Astrocyte of the spinal cord (primary cell): ENCODE measurements at places on chromosomes 2 and 18.

- no peak for DNase-seq
Measured at GRCh38 chr18:34976534-34976898, 64.7 kb upstream of the MAPRE2 start.

DNA sequence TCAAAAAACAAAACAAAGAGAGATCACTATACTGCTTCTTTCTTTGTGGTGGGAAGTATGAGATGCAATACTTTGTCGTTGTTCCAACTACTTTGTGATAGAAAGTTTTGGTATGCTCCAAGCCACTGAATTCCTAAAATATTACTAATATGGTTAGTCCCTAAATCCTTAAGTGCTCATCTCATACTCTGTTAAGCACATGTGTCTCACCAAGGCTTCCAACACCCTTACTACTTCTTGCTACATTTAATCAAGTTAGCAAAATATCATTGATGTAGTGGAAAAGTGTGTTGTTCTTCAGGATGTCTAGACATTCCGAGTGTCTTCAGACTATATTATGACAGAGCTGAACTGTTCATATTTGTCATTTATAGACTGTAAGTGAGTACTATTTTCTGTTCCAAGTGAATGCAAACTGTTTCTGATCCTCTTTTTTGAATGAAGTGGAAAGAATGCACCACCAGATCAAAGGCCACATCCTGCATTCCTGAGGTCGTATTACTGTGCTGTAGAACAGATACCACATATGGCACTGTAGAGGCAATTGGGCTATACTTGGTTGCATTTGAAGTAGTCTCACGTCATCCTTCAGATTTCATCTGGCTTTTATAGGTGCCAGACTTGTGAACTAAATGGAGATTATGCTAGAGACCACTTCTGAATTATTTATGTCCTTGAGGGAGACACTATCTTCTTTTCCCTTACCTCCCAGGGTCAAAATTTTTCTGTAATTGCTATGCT is 298.4 kb upstream of the ZNF521 start:
- peak; percentile 96 for DNase-seq

DNA sequence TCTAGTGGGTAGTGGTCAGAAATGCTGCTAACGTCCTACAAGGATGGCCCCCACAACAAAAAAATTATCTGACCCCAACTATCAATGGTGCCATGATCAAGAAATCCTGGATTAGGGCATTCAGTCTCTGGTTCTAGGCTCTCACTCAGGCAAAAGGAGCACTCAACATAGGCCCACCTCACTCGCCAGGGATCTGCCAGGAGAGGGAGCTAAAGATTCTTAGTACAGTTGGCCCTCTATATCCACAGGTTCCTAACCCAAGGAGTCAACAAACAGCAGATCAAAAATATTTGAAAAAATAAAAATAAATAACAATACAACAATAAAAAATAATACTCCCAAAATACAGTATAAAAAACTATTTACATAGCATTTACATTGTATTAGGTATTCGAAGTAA is 10.0 kb downstream of the SLC4A5 start:
- DNase-seq = peak; percentile 39

DNA sequence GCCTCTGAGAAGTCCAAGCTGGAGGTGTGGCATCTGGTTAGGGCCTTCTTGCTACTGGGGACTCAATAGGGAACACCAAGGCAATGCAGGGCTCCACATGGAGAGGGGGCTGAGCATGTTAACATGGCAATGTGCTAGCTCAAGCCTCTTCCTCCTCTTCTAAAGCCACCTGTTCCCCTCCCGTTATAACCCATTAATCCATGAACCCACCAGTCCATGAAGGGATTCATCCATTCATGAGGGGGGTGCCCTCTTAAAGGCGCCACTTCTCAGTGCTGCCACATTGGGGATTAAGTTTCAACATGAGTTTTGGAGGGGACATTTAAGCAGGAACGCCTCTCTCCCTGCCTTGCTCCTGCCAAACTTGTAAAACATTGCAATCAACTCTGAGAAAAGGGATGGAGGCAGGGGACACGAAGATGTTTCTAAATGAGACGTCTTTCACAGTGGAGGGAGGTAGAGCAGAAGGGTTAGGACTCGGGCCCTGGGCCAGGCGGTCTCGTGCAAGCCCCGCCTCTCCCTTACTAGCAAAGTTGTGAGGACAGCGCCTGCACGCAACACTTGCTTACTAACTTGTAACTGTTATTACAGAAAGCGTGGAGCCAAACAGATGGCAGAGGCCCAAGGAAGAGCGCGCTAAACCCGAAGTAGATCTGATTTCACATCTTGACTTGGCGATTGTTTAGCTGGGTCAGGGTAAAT is 118.2 kb upstream of the ZNF516 start:
- DNase-seq = no peak

DNA sequence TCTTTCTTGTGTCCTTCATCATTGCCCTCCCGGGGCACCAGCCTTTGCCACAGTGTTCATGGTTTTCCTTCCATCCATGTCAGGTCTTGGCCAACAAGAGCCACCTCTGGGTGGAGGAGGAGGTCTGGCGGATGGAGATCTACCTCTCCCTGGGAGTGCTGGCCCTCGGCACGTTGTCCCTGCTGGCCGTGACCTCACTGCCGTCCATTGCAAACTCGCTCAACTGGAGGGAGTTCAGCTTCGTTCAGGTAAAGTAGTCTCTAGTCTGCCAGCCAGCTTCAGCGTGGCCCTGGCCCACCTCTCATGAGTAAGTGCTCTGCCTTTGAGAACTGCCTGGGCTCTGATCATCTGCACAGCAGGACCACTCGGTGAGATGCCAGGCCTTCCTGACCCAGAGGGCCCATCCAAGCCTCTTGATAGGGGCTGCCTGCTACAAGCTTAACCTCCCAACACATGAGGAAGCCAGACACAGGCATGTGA is 31.0 kb downstream of the STEAP3 start:
- DNase-seq = no peak

DNA sequence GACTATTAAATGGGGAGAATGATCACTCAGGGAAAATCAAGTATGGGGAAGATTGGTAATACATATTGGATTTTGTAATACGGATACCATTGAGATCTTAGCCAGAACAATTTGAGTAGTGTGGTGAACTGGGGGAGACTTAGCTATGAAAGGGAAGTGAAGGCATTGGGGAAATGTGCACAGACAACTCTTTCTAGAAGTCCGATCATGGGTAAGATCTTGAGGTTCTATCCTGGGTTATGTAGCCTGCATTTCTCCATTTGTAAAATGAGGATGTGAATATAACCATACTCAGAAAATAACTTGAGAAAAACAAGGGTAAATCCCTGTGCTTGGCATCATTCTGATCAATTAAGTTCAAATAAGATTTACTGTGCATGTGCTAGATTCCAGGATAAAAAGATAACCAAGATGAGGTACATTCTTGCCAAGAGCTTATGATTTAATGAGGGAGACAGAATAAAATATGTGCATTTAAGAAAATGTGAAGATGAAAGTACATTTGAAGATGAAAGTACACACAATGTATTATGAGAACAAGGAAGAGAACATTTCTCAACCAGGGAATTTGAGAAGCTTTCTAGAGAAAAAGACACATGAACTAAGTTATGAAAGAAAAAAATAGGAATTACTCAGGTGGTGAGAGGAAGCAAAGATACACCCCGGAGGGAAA is 49.5 kb downstream of the SLC40A1 start:
- no peak for DNase-seq

DNA sequence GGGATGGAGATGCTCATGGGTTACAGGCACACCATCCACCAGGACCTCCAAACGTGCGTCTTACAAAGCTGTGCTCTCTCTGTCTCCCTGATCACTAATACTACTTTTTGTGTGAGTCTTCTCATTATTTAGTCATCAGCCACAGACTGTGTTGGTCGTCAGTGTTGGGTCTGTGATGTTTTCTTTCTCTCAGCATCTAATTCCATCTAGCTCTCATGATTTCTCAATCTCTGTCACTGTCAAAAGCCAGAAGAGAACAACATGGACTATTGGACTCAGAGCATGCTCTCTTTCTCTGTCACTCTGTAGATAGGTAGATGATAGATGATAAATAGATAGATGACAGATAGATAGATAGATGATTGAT is 6.0 kb upstream of the ARL4C start:
- DNase-seq = no peak

- no peak for DNase-seq
Measured at GRCh38 chr2:145841973-145842372, 1322.1 kb upstream of the ZEB2 start.

DNA sequence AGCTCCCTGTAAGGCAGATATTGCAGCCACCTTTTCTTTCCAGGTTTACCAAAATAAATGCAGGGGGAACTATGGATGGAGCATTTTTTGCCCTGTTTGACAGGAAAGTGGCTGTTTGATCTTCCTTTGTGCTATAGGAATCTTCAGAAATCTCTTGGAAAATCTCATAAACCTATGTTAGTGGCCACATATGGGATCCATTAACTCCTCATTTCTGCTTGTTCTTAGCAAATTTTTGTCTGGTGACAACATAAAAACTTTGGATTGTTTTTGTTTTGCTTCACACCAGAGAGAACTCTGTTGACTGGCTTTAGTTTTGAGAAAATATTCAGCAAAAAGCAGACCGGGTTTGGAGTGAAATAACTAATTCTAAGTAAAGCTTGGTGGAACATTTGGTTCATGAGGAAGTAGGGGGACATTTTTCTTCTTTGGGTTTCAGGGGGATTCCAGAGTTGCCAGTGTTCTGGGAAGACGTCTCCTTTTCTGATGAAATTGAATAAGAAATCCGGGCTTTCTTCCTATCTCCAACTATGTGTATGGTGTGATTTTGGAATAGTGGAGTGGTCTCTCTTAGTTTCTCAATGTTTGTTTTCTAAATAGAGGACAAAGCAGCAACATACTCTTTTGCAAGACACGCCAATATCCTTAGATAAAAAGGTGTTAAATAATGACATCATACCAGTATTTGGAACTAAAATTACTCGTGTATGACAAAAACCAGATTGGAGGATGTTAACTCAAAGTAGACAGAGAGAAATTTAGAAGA is 174.4 kb downstream of the ICOS start:
- DNase-seq = peak; percentile 7

GRCh38 chr2:148989882-148990493 is 48.5 kb upstream of the LYPD6B start:
- DNase-seq = peak; percentile 82

DNA sequence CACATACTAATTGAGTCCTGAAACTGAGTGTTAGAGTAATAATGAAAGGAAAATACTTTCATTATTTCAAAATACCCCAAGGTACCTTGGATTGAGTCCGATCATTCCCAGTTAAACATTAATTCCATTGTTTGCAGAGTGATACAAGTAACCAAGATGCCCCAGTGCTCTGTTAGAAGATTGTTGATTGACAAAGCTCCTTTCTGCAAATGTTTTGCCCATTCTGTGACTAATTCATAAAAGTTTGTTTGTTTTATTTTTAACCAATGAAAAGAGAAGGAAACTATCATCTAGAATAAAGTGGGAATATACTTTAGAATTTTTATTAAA is 124.0 kb downstream of the GULP1 start:
- DNase-seq = no peak

GRCh38 chr2:2775018-2775417 is 443.9 kb upstream of the MYT1L start:
- no peak for DNase-seq

DNA sequence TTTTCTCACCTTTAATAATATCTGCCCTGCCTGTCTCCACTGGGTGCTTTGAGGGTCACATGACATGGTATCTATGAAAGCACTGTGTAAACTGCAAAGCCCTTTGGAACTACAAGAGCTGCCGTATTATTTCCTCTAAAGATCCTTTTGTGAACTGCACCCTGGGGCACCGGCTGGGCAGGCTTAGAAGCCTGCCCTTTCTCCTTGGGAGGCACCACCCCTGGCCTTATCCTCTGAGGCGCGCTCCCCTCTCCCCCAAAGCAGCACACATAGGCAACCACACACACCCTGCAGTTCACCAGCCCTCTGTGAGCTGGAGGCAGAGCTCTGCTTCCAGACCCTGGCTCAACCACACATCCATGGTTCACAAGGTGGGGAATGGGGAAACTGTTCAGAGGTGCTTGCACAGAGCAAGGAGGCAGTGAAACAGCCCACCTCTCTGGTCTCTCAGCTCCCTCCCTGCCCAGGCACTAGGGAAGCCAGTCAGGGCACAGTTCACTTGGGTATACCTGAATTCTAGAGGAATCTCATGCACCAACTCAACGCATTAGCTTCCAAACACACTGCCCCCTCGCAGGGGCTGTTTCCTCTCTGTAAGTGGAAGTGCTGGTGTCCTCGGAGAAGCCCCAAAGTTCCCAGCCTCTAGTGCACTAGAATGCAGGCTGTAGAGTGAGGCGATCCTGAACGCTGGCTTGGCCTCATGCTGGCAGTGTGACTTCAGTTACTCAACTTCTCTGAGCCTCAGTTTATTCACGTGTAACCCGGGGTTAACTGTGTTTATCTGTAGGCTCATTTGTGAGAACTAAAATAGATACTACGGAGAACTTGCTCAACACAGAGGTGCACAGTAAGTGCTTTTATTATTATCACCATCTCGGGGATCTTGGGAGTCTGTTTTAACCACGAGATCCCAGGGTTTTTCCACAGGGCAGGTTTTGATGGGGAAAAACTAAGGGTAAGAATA is 11.0 kb downstream of the SIGLEC15 start:
- DNase-seq = no peak
